ENCODE measurements at places on chromosomes 6 and 20.
A peak's percentile ranks its signal among the peaks of the same experiment; 100 is the strongest.

GRCh38 chr6:147371325-147371724 is 137.2 kb upstream of the SAMD5 start:
- DNase-seq: no peak

GRCh38 chr6:155195903-155196302 is 67.9 kb upstream of the CLDN20 start:
- DNase-seq: no peak

GRCh38 chr6:80330961-80331360 is 224.5 kb downstream of the BCKDHB start:
- no peak for DNase-seq

DNA sequence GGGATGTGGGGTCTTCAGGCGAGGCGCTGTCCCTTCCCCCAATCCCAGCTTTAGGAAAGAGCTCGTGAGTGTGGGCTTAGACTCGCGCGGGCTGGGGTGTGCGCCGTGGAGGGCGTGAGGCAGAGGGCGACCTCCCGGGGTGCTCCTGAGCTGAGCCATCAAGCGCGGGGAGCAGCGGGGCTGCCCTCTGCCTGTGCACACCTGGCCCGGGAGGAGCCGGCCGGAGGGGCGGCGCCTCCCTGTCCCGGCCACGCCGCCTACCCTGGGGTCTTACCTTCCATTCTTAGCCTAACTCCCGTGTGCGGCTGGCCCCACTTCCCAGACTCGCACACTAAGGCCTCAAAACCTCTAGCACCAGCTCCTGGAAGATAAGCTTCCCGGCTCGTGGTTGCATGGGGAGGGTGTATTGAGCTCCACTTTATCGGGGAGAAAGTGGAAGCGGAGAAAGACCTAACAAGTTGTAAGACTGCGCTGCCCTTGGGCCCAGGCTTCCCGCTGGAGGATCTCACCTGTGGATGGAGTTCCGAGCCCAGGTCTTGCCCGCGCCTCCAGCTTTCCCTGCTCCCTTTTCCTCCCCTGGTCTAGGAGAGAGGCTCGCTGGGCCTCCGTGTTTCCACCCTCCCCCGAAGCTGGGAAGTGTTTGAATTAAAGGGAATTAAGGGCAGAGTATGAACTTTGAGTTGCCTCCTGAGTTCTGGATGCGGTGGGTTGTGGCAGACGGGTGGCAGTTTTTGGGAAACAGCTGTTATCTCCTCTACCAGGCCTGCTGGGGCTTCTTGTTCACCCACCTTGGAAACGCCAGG is 1.2 kb downstream of the DNMT3B start:
- no peak for DNase-seq

- peak; percentile 14 for DNase-seq
Measured at GRCh38 chr6:141752677-141753076, 380.0 kb upstream of the GJE1 start.

- no peak for DNase-seq
Measured at GRCh38 chr6:47836046-47836445, 54.2 kb downstream of the OPN5 start.

DNA sequence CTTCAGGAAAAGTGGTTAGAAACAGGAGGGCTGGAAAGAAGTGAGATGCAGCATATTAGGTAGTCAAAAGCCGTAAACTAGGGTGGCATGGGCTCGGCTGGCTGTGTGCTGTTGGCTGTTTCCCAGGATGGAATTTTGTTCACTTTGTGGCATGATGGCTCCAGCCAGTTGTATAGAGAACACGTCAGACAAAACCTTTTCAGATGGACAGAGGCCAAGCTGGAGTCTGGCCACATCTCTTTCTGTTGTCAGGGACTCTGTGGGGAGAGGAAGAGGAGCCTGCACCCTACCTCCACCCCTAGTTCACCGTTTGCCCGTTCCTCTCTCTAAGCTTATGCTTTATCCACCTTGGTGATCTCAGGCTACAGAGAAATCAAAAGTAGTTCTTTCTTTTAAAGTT is 22.0 kb downstream of the C6orf89 start:
- peak; percentile 62 for DNase-seq

DNA sequence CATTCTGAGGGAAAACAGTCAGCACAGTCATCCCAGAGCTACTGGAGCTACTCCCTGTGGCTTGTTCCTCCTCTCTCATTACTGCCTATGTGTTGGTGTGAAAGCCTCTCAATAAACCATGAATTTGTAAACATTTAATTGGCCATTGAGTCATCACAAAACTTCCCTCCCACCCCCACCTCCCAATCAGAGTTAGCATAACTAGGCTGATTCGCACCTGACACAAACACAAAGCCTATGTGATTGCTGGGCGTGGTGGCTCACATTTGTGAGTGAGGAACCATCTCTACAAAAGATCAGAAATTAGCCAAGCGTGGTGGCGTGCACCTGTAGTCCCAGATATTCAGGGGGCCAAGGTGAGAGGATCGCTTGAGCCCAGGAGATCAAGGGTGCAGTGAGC is 17.1 kb upstream of the SNTA1 start:
- no peak for DNase-seq

- DNase-seq: no peak
Measured at GRCh38 chr6:82890240-82890639, 175.4 kb downstream of the UBE3D start.

- DNase-seq: peak; percentile 43
Measured at GRCh38 chr20:44207126-44207723, 3.3 kb downstream of the OSER1 start.

DNA sequence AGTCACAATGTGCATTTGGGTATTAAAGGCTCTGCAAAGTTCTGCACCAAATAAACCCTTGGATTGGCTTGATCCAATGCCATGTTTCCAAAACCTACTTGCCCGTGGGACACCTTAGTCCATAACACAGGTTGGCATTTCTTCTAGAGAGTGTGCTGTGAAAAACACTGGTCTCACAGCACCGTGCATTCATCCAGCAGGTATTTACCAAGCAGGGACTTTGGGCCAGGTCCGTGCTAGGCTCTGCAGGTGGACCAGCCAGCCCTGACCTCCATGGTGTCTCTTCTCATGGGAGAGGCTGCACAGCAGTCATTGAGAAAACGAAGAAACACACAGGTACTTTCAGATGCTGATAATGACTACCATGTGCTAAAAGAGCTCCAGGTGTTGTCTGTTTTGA is 112.6 kb downstream of the CDH26 start:
- DNase-seq: no peak

DNA sequence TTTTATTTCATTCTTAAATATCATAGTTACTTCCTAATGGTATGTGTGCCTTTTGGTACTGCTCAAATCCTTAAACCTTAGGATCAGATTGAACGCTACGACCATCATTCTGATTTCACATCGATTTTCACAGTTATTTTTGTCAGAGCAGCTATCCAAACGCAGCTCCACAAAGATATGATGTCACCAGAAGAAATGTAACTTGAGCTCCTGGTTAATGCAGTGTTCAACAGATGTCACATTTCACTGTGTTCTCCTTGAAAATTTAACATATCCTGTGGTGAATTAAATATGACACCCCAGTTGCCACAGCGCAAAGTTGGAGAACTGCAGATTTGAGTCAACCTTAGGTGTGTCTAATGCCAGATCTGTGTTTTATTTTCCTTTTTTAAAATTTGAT is 81.4 kb downstream of the CTNNBL1 start:
- peak; percentile 15 for DNase-seq

DNA sequence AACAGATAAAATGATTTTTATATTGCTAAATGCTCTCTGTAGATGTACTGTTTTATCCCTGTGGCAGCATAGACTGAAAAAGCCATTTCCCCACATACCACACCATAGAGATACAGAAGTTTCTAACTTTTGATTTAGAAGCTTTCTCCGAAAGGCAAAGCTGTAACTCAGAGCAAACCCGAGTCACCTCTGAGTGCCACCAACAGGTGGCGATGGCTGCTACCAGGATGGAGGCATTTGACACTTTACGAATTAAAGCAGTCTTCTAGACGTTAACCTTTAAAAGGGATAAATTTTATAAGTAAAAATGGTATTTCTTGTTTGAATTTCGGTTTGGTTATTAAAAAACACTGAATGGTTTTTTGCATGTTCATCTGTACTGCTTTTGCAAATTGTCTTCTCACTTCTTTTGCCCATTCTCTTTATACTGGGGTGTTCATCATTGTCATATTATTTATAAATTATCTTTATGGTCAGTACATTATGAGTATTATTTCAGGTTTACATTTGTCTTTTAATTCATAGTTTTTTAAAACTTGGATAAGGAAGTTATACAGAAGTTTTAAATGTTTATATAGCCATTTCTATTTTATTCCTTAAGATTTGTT is 201.0 kb upstream of the CEP162 start:
- DNase-seq: peak; percentile 66

DNA sequence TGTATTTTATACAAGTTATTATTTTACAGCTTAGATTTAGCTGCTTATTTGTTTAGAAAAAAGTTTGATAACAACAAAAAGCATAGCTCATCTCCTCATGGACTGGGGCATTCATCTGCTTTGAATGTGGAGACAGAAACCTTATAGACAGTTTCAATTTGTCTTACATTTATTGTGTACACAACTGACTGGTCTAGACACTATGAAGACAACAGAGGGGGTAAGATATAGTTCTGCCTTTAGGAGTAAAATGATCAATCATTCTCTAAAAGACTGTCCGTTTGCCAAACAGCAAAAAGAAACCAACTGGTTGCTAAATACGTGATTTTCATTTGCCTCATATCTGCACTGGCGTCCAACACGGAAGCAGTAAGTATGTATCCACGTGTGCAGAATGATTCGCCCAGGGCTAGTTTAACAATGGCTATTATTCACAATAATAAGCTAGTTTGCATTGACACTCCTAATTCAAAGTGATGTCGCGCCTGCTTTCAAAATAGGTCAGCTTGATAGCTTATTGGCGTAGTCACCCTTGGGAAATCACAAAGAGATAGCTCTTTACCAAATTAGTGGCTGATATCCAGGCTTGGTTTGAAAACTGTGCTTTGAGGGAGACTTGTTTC is 153.6 kb downstream of the BMP2 start:
- no peak for DNase-seq

DNA sequence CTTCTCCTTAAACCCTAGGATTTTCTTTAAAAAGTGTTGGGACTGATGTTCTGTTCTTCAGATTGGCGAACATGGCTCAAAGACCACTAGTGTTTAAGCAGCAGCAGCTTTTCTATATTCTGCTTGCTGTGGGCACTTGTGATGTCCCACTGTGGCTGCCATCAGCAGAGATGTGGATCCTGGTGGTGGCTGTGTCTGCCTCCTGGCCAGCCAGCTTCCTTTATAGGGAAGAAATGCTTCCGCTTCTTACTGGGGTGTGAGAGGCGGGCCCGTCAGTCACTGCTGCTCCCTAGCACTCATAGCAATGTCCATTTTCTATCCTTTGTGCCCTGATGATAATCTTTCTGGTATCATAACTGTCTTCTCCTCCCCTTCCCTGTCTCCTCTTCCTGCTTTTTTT is 66.7 kb upstream of the ESR1 start:
- DNase-seq: no peak

- DNase-seq: no peak
Measured at GRCh38 chr6:80988892-80989291, 763.6 kb downstream of the TENT5A start.

DNA sequence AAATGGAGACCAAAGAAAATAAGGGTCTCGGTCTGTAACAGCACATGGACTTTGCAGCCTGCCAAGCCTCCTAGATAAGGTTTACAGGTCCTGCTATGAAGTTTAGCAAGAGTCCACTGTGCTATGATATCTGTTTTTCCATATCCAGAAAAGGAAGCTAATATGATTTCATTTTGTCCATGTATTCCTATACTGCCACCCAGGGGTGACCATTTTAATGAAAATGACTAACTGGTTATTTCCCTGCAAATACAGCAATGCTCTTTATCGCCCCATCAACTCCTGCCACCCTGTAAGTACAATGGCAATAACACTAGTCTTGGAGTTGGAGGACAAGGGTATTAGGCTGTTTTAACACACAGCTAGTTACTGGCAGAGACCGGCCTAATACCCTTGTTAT is 115.2 kb upstream of the GLP1R start:
- peak; percentile 31 for DNase-seq

DNA sequence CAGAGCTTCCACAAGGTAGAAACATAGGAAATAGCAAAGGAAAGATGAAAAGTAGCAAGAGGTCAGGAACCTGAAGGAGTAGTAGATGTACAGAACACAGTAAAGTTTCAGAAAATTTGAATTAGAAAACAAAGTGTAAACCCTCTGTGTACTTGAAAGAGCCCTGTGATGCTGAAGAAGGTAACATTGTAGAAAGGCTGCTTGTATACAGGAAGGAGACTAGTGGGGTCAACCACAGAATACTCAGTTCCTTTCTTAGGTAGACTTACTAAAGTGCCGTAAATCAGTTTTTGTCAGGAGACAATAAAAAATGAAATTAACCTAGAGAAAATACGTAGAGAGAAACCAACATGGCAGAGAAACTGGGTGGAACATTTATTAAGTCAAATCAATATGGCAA is 149.7 kb downstream of the AIG1 start:
- no peak for DNase-seq

- no peak for DNase-seq
Measured at GRCh38 chr6:33273129-33273923, 1.5 kb downstream of the RPS18 start.

- DNase-seq: peak; percentile 76
Measured at GRCh38 chr20:37095599-37096414, at the start of gene RBL1. RBL1 (minus strand) TSS chr20:37095997; CDS start chr20:37095928, 69 bp downstream.

- no peak for DNase-seq
Measured at GRCh38 chr6:13396241-13396792, 68.0 kb upstream of the TBC1D7 start.

DNA sequence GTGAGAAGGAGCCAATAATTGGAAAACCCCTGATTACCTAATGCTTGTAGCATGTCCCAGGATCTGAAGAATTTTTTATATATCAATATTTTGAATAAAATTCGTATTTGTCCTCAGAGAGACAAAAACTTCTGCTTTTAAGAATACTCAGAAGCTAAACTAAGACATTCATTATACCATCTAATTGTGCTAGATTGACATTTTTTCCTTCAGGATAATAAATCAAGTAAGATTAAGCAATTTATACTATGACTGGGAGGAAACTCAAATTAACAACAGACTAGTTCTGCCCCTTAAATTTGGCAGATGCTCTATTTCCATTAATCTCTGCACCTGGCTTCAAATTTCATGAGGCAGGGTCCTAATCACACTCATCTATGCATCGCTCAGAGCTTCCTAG is 291.4 kb downstream of the PLCB1 start:
- no peak for DNase-seq

DNA sequence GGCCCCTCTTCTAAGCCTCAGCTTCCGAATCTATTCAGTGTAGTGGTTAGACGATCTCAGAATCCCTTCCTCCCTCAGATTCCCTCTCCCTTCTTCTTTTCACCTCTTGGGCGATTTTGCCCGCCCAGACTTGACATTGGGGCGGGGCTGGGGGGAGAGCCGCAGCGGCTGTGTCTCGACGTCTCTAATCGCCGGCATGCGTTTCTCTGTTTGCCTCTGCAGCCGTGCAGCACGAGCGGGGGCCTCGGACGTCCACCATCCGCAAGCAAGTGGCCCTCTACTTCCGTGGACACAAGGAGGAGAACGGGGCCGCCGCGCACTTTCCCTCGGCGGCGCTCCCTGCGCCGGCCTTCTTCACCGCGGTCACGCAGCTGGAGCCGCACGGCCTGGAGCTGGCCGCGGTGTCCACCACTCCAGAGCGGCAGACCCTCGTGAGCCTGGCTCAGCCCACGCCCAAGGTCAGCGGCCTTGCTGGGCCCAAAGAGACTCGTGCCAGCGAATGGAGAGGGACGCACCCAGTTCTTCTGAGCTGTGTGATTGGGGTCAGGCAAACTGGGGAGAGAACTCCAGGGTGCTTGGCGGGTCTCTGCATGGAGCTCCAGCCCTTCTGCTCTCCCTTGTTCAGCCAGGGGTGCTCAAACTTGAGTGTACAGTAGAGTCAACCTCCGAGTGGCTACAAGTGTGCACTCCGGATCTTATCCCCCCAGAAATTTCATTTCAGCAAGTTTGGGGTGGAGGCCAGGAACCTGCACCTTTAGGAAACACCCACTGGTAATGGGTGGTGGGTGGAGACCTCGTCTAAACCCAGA is 10.7 kb downstream of the NR2E1 start:
- no peak for DNase-seq
